ENCODE measurements at places on chromosomes 5 and 9. TPM values are rescaled to one million over a fixed set of nuclear protein-coding genes. Genes with fewer than 3 reads are reported as not detected.

The SIGMAR1 gene
- total RNA-seq: 103 TPM

The SHROOM1 gene
- total RNA-seq: 10.0 TPM

The DOCK8 gene
- total RNA-seq: 2.1 TPM

The PCDHA12 gene
- total RNA-seq: 0.16 TPM

The MAMDC2 gene
- total RNA-seq: 93.5 TPM

The UBE2QL1 gene
- not detected for total RNA-seq

The GARNL3 gene
- 4.1 TPM for total RNA-seq

The RETREG1 gene
- total RNA-seq: 11.3 TPM

The REEP2 gene
- 6.4 TPM for total RNA-seq

The C5orf52 gene
- total RNA-seq: not detected

The IL9 gene
- total RNA-seq: not detected

The IFNA14 gene
- total RNA-seq: not detected

The LRRC19 gene
- not detected for total RNA-seq

The CAAP1 gene
- total RNA-seq: 30.1 TPM

The FOXD4L4 gene
- 0.16 TPM for total RNA-seq

The PAPPA gene
- 6.5 TPM for total RNA-seq

The CKMT2 gene
- 1.7 TPM for total RNA-seq

The CCL27 gene
- total RNA-seq: not detected

The IFNA17 gene
- total RNA-seq: not detected

The CD274 gene
- 0.78 TPM for total RNA-seq

The DRD1 gene
- not detected for total RNA-seq

The PCDHGB5 gene
- total RNA-seq: 1.4 TPM

The ZBTB43 gene
- 40.8 TPM for total RNA-seq

The FOXD4 gene
- 0.19 TPM for total RNA-seq

The CCNO gene
- total RNA-seq: 2.3 TPM

The OR1L6 gene
- not detected for total RNA-seq

The TAF9 gene
- 60.5 TPM for total RNA-seq

The CARD6 gene
- total RNA-seq: 4.7 TPM

The ZFP62 gene
- 20.1 TPM for total RNA-seq

The TSSK1B gene
- total RNA-seq: not detected

The SIT1 gene
- total RNA-seq: not detected

The NHP2 gene
- total RNA-seq: 213 TPM

The PCDHB9 gene
- 6.8 TPM for total RNA-seq

The SLC25A2 gene
- 0.43 TPM for total RNA-seq

The OGN gene
- total RNA-seq: not detected

The BRIX1 gene
- 22.6 TPM for total RNA-seq

The MYOT gene
- 23.8 TPM for total RNA-seq
